ENCODE measurements at places on chromosomes 1 and 21.

DNA sequence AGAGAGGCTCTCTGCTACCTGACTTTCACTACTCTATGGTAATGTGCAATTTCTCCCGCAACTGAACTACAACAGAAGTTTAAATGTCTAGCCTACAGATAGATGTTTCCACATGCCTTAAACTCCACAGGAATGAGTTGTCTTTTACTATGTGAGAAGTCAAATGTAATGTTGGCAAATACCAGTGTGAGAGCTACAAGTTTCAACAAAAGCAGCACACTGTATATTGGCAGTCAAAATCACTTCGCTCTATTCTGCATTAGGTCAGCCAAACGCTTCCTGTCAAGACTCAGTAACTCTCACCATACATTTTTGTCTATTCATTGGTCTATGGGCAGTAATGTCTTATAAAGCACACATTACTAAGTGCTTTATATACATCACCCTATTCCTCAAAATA, 41.9 kb downstream of the LUZP1 start:
- no peak for DNase-seq

GRCh38 chr21:19461481-19462205, 1058.1 kb upstream of the TMPRSS15 start:
- DNase-seq = no peak

DNA sequence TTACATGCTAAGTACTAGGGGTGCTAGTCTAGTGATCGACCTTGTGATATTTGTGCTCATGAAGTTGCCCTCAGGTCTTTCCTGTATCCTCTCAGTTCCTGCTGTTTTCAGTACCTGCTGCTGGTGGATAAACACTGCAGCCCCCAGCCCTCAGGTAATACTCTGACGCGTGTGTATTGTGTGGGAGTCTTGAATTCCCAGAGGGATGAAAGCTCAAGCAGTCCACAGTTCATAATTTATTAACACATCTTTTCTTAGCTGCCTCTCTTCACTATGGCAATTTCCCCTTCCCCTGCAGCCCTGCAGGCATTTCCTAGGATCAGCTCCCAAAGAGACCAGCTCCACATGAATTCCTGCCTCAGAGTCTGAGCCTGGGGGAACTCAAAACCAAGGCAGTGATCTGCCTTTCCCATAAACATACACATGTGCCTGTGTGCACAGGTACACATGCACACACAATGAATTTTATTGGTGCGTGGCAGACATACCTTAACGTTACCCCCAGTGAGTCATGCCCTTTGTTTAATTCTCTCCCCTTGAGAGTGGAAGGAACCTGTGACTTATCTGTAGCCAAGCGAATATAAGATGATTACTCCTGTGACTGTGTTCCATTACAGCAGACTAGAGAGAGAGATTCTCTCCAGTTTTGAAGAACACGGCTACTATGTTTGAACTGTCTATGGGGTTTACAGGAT, 14.1 kb upstream of the HMGCS2 start:
- no peak for DNase-seq

- no peak for DNase-seq
These were observed 2.1 kb downstream of the TAF12 start for GRCh38 chr1:28640766-28641165.

DNA sequence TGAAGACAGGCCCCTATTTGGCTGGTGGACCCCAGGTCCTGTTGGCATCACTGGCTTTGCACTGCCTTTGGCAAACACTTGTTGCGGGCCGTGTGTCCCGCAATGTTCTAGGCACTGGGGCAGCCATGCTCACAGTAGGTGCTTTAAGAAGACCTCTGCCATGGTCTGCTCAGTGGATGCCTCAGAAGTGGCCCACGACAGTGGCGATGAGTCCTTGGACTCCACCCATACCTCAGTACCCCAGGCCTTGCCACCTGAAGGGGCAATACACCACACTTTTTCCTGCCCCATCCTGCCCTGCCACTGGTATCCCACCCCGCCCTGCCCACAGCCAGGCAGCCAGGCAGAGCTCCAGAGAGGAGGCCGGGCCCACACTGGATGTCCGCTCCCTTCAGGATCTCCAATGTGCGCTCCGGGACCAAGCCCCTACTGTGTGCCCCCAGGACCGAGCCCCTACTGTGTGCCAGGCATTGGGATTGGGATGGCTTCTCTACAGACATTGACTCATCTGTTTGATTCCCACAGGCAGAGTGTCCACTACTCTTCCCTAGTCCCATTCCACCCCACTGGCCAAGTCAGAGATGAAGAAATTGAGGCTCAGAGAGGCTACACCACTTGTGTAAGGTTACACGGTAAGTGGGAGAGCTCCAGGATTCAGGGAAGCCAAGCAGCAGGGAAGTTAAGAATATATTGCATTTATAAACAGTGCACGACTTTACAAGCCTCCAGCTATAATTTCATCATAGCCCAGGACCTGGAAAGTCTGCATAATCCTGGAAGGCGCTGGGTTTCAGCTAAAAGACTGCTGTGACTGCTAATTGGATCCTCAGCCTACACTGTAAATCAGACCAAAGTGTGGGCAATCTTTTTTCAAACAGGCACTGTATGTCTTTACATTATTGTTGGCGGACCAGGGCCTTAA, 101.6 kb downstream of the DMRTB1 start:
- no peak for DNase-seq

DNA sequence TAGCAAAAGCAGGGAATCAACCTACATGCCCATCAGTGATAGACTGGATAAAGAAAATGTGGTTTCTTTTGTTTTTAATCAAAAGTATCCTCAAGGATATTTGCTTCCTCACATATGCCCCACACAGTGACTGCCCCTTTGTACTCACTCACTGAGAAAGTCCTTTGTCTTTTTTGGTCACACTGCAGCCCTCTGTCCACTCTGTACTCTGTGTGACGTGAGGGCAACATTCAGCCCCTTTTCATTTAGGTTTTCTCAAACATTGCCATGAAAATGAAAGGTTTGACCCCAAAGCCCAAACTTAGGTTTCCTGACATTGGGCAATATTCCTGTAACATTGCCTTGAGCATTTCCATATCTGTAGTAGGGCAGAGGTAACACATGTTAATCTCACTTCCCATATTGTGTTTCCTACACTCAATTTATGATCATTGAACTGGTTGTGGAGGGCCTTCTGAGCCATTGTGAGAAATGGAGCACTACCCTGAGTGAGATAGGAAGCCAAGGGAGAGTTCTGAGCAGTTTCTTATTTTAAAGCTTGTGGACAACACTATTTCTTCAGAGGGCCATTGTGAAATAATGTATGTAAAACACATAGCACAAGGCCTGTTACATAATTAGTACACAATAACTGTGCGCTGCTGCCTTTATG, 501.9 kb upstream of the C1orf87 start:
- no peak for DNase-seq

- no peak for DNase-seq
These were observed 32.0 kb downstream of the SUSD4 start for GRCh38 chr1:223331929-223332328.

GRCh38 chr1:201593200-201593921, 54.4 kb downstream of the NAV1 start:
- DNase-seq = no peak

DNA sequence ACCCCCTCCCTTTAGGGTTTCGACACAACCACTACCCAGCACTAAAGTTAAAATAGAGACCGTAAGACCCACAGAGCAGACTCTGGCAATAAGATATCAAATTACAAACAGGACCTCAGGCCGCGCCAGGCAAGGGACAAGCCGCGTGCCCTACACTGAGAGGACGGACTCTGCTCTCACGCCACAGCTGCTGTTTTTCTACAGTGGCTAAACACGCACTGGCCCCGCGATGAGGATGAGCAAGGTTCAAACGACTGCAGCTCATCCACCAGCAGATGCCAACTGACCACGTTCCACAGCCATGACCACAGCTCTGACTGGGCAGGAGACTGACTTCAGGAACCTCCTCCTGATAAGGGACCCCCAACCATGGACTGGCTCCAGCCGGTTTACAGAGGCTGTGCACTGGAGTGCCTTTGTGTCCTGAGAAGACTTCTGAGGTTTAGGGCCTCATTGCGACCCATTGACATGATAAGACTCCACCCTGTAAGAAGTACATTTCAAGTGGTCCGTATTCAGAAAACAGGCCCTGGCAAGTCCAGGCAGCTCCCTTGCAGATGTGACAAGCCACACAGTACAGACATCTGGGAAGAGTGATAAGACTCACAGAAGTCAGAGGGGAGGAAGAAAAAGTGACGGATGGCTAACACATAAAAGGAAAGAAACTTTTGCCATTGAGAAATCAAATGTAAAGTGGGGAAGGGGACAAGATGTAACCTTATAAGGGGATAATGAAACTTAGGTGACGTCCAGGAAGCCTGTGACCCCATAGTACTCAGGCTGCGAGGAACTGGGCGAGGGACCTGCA, 1.5 kb upstream of the KRTAP10-6 start:
- DNase-seq = no peak

DNA sequence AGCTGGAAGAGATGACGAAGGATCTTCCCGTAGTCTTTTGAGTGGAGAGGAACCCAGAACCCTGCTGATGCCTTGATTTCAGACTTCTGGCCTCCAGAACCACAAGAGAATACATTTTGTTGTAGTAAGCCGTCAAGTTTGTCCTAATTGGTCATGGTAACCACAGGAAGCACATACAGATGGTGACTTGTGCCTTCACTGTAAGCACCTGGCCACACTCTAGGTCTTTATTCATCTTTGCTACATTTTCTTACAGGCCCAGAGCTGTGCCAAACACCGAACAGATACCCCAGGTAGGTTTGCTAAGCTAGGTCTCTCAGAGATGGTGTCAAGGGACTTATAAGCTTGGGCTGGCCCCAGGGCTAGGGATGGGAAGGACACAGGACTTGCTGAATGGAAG, 4.8 kb downstream of the DHRS3 start:
- DNase-seq = no peak

DNA sequence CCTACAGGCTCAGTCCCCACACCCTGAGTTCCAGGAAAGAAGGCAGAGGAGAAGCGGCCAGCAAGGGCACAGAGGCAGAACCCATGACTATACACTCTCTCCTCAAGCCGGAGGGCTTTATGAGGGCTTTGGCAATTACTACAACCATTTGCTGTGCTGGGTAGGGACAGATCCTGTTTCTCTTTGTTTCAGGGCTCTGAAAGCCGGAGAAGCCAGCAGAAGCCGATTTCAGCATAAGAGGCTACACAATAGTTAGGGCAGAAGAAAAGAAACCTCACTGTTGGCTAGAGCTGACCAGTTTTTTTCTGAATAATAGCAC, 13.9 kb downstream of the GPR3 start:
- DNase-seq = no peak

- no peak for DNase-seq
These were observed 33.0 kb upstream of the IL20 start for GRCh38 chr1:206832352-206832880.

DNA sequence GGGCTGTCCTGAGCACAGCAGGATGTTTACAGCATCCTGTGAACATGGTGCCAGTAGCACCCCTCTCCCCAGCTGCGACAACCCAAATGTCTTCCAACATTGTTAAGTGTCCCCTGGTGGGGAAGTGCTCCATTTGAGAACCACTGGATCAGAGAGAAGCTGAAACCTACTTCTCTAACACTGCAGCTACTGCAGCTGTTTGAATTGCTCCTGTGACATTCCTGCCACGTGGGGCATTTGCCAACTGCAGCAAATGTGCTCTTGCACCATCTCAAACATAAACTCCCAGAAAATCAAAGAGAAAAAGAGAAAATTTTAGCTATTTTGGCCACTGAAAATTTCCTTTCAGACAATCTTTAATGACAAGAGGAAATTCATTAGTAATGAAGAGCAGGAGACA, 11.0 kb downstream of the SLC2A5 start:
- DNase-seq = no peak

GRCh38 chr1:1399187-1399871, at the start of gene CCNL2:
Gene CCNL2, minus strand, starts transcription at chr1:1399335. Its CDS starts 29 bp downstream, at chr1:1399306.
- peak; percentile 100 for DNase-seq

- DNase-seq = no peak
These were observed 33.5 kb downstream of the NIBAN1 start for GRCh38 chr1:184940694-184941409.

GRCh38 chr1:217876896-217877295, 245.8 kb downstream of the SPATA17 start:
- DNase-seq = no peak

DNA sequence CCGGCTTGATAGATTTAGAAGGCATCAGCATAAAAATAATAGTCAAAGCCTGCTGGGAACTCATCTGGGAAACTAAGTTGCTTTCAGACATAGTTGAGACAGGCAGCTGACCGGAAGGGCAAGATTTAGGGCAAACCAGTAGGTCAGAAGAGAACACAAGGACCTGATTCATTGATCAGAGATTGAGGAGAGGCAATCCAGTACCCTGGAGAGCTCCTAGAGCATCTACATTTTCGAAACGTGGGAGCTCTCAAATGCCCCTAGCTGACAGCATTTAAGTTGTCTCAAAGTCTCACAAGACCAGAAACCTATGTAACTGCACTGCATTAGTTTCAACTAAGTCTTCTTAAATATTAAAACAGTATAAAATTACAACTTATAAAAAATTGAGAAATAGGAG, 22.9 kb upstream of the MTF2 start:
- peak; percentile 57 for DNase-seq

DNA sequence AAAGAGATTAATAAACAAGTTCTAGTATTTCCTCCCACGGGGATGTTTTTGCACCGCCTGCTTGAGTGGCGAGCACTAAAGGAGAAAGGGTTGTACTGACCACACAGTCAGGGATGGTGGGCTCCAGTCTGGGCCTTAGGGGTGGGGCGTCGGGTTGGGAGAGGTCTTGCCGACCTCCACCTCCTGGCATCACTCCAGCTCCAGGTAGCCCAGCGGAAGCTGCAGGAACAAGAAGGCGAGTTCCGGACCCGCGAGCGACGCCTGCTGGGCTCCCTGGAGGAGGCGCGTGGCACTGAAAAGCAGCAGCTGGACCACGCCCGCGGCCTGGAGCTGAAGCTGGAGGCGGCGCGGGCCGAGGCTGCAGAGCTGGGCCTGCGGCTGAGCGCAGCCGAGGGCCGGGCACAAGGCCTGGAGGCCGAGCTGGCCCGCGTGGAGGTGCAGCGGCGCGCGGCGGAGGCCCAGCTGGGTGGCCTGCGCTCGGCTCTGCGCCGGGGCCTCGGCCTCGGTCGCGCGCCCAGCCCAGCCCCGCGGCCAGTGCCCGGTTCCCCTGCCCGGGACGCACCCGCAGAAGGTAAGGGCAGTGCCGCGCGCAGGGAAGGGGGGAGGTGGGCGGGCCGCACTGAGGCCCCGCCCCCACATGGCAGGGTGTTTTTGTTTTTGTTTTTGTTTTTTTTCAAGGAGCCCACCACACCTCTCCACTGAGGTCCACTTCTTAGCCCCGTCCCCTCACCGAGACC, 19.7 kb downstream of the MFAP2 start:
- DNase-seq = peak; percentile 93

DNA sequence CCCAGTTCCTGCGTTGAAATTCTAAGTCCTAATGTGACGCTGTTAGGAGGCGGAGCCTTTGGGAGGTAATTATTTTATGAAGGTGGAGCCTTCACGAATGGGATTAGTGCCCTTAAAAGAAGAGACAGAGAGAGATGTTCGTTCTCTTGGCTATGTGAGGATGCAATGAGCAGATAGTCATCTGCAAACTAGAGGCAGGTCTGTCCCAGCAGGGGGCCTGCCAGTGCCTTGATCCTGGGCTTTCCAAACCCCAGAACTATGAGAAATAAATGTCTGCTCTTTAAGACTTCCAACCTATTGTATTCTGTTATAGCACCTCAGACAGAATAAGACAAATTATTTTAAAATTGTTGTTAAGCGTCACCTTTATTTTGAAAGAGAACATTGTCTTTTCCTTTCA, 123.1 kb upstream of the KCNJ6 start:
- no peak for DNase-seq

All from nephron progenitor cell (in vitro differentiated cells).